ENCODE measurements at places on chromosomes 7 and 10. TPM values are rescaled to one million over a fixed set of nuclear protein-coding genes. Genes with fewer than 3 reads are reported as not detected.

DNA sequence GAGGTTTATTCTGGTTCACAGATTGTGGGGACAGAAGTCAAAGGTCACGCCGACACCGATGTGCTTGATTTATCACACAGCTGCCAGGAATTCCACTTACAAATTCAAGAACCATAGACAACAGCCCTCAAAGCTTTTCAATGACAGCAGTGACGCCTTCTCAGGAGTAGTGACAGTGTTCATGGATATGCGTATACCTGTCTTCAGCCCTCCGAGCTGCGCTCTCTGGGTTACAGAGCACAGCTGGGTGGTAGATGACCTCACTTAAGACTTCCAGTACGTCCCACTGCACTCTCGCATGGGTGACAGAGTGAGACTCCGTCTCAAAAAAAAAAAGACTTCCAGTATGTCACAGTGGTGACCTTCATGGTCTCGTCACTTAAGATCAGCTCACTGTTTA lies 108.5 kb downstream of the TCERG1L start:
- no peak for DNase-seq

- no peak for DNase-seq
Observed at GRCh38 chr7:90599038-90599437, 2.9 kb downstream of the CDK14 start.

GRCh38 chr7:103504505-103505135 lies 58.6 kb upstream of the SLC26A5 start:
- DNase-seq: no peak

DNA sequence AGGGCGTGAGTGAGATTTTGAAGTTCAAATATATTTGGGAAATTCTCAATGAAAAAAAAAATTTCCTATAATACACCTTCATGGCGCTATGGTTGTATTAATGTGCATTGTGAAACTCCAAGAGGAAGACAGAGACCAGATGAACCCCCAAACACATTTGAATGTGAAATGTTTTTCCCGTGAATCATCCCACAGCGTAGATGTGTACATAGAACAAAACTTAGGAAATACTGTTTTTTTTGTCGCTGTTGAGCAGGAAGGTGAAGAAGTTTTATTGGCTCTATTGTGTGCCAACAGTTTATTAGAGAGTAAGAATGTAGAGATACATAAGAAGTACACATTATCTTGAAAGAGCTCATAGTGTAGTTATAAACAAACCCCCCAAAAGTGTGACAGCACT lies 134.0 kb downstream of the KCND2 start:
- DNase-seq: no peak

DNA sequence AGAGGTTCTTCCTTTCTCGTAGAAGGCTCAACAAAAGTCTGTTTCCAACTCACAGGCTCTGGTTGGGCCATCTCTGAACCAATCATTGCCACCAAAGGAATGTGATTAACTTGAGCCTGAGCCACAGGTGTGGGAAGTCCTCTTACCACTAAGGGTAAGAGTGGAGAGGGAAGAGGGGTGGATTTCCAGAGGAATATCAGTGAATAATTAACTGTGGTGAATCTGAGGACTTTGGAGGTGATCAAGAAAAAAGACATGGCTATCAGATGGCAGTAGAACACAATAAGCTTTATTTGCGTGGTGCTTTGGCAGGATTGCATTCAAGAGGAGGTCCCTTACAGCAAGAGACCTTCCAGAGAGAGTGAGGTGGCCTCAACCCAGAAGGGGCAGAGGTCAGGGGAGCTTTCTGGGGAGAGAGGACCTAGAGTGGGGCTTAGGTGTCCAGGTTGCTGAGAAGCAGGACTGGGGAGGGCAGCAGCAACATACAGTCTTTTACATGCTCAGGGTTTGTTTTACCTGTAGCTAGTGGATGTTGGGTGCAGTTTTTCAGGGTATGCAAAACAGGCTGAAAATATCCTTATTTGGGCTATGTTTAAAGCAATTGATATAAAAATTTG lies 61.4 kb downstream of the BBS9 start:
- no peak for DNase-seq

DNA sequence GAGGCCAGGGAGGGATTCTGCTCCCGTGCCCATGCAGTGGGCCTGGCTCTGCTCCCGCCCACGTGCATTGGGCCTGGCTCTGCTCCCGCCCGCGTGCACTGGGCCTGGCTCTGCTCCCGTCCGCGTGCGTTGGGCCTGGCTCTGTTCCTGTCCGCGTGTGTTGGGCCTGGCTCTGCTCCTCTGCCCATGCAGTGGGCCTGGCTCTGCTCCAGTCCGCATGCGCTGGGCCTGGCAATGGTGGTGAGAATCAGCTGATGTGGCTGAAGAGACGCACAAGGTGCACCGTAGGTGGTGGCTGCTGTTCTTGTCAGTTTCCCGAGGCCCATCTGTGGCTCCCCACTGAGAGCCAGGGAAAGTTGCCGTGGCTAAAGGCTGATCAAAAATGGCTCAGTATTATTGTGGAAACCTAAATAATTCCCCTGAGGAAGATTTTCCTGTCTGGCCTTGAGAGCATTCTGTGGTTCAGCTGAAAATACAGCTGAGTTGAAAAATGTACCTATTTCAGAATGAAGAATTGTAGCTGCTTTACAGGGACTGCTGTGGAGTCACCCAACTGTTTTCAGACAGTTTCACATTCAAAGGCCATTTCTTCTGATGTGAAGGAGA lies 572.4 kb downstream of the GLRX3 start:
- DNase-seq: no peak

GRCh38 chr10:86035791-86036543 lies 330.6 kb downstream of the GRID1 start:
- DNase-seq: no peak

DNA sequence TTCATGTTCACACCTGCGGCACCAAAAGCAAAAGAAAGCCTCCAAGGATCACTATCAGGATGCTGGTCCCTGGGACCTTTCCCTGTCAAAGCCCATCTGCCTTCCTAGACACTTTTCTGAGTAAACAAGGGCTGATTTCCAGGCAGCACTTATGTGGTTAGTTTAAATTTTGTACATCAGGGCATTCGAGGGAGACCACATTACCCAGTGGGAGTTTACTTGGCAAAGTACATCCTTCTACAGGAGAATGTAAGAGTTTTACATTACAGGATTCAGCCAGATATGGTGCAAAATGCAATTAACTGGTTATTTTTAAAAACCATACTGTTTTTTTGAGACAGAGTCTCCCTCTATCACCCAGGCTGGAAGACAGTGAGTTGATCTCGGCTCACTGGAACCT lies 132.1 kb downstream of the CSTF2T start:
- no peak for DNase-seq

GRCh38 chr10:110207011-110207804 lies at the start of gene MXI1:
Gene MXI1 (plus strand): TSS chr10:110207605. CDS start chr10:110207809, 204 bp downstream.
- DNase-seq: peak; percentile 80

DNA sequence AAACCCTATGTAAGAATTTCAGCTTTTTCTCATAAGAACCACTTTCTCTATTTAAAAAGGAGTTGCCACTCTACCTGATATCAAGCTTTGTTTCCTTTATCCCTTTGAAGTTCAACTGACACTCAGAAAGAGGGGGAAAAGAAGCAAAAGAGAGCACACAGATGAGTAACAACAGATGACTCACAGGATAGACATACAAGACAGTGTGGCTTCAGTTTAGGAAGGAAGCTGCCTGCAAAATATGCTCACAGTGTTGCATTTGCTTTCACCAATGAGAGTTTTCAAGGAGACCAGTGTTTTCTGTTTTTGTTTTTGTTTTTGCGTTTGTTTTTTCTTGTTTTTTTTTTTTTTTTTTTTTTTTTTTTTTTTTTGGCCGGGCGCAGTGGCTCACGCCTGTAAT lies 1181.6 kb downstream of the DNAJB9 start:
- DNase-seq: no peak

GRCh38 chr10:114402871-114403540 lies 1.3 kb downstream of the AFAP1L2 start:
- no peak for DNase-seq

GRCh38 chr10:87798082-87798481 lies 19.9 kb downstream of the ATAD1 start:
- no peak for DNase-seq

DNA sequence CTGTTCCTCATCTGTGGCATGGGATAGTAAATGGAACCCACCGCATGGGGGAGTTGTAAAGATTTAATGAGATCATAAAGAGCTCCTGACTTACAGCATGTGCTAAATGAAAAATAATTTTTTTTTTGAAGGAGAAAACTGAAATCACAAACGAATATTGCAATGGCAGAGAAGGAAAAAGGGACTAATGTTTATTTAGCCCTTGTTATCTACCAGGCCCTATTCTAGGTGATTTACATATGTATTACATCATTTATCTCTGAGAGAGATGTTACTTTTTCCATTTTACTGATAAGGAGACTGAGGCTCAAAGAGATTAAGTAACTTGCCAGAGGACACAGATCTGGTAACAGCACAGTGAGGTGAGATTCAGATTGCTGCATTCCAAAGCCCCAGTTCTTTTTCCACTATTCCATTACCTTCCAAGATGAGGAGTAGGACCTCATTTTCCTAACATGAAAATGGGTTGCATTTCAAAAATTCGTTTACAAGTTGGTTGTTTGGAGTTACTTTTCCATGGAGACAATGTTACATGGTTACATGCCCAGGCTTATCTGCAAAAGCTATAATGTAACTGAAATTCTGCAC lies 28.6 kb downstream of the VCL start:
- DNase-seq: no peak

- DNase-seq: no peak
Observed at GRCh38 chr10:10699427-10699826, 318.2 kb upstream of the CELF2 start.

The CALML3 gene
- not detected for polyA plus RNA-seq

The PAPOLB gene
- 0.16 TPM for polyA plus RNA-seq

All from right cardiac atrium (tissue), 5 donors.